Stomach (tissue), 19 donors: ENCODE measurements at places on chromosomes 7 and 10. TPM values are rescaled to one million over a fixed set of nuclear protein-coding genes. Genes with fewer than 3 reads are reported as not detected.

DNA sequence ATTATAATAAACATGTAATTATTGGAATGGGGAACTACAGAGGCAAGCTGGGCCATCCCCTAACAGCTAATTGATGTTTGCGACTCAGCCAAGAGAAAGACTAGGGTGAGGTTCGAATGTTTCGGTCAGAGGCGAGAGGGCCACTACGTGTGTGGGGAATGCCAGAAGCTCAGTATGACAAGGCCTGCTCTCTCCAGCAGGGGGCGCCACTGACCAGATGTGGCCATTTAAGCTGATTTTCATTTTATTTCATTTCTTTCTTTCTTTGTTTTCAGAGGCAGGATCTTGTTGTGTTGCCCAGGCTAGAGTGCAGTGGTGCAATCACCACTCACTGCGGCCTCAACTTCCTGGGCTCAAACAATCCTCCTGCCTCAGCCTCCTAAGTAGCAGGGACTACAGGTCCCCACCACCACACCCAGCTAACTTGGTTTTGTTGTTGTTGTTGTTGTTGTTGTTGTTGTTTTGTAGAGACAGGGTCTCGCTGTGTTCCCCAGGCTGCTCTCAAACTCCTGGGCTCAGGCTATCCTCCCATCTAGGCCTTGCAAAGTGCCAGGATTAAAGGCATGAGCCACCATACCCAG lies 38.1 kb downstream of the TMEM130 start:
- DNase-seq: no peak

Gene FGFBP3
- not detected for total RNA-seq

DNA sequence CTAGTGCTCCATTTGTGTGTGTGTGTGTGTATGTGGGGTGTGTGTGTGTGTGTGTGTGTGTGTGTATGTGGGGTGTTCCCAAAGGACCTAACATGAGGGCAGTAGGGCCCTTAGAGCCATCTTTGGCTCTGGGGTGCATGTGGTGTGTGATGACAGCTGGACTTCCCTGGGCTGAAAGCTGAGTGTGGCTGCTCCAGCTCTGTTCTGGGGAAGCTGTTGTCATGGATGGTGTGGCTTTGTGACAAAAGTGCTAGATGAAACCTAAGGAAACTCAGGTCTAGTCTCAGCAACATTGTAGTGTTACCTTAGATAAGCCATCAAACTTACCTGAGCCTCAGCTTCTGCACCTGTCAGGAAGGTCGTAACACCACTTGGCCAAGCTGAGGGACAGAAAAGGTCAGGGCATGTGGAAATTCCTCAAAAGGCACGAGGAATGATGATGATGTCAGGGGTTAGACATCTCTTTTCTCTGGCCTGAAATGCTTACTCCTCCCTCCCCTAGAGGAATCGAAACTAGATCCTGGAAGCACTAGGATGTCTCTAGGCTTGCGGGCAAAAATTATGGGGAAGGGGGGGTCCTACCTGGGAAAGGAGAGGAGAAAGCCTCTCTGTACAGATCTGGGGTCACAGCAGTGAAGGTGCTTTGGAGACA lies 115.4 kb downstream of the RPS24 start:
- DNase-seq: no peak

DNA sequence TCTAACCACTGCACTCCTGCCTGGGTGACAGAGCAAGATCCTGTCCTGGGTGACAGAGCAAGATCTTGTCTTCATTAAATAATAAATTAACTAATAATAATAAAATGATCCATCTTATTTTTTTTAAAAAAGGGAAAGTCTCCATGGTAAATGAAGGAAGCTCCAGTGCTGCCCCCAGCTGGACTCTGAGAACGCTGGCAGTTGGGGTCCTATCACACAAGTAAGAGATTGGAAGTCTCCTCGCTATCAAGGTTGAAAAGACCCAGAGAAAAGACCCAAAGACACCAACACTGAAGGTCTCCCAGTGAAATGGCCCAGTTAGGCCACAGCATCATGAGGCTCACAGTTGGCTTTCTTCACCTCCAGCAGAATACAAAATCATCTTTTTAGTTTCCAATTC lies 13.8 kb upstream of the C10orf67 start:
- no peak for DNase-seq

Gene RET
- total RNA-seq: 3.1 TPM

- DNase-seq: no peak
Observed at GRCh38 chr7:101673951-101674350, 44.9 kb upstream of the MYL10 start.

Gene CLDN15
- 18.7 TPM for total RNA-seq

DNA sequence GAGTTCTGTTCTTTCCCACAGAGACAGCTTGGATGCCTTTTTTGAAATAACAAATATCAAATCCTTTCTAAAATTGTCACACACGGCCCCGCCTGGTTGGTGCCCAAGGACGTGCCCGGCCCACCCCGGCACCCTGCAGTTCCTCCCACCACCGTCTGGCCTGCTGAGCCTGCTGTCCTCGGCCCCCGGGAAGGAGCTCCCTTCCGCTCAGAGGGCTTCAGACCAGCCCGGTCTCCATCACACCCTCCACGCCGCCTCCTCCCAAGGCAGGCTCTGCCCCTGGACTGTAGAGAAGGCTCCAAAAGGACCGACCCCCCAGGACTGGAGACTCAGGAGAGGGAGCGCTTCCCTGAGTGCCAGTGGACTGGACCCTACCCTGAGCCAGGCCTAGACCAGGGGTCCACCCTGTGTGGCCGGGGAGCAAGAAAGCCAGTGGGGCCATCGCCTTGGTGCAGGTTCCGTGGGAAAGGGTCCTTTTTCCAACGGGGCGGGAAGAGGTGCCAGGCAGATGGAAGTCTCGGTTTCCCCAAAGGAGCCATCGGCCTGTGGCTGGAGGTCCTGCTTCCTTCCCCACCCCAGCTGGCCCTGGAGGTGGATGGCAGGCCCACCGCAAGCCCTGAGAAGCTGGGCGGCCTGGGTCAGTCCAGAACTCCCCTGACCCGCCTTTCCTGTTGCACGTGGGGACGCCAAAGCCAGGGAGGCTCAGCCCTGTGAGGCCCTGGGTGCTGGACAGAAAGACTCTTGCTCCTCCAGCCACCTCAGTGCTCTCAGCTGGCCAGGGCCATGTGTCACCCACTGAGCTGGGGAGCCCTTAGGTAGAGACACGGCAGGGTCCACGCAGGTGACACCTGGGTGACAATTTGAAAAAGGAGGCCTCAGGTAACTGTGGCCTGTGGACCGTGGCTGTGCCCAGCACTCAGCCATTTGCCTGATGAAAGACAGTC lies 69.8 kb downstream of the PWWP2B start:
- no peak for DNase-seq

Gene STMP1
- total RNA-seq: 3.5 TPM

GRCh38 chr10:17061418-17061817 lies 68.2 kb downstream of the CUBN start:
- no peak for DNase-seq
